ENCODE measurements at places on chromosomes 13 and 19.

- DNase-seq, result peak; percentile 2
Observed at GRCh38 chr19:42529248-42529764, 1.0 kb upstream of the CEACAM1 start.

DNA sequence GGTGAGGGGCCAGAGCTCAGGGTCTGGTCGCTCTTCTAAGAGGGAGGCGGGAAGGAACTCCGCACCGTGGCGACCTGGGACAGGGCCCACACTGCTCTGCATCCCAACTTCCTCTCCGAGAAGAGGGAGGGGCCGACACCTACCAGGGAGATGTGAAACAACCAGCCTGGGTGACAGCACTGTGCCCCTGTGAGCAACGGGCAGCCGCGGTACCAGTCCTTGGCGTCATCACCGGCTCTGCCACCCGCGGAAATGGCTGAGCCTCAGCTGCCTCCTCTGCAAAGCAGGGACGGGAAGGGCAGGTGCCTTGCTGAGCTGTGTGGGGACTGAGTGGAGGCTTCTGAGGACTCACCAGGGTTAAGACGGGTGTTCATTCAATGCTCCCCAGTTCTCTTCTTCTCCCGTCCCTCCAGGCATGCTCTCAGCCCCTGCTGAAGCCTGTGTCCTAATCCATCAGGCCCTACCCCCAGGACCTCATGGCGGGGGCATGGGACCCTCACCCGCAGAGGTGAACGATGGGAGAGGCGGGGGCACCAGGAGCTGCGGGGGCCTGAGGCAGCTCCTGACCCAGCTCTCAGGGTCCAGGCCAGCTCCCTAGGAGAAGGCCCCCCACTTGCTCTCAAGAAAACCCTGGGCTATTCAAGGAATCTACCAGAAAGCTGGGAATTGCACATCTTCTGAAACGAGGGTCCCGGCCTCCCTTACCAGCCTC lies 9.3 kb downstream of the ZNF787 start:
- DNase-seq, result no peak

DNA sequence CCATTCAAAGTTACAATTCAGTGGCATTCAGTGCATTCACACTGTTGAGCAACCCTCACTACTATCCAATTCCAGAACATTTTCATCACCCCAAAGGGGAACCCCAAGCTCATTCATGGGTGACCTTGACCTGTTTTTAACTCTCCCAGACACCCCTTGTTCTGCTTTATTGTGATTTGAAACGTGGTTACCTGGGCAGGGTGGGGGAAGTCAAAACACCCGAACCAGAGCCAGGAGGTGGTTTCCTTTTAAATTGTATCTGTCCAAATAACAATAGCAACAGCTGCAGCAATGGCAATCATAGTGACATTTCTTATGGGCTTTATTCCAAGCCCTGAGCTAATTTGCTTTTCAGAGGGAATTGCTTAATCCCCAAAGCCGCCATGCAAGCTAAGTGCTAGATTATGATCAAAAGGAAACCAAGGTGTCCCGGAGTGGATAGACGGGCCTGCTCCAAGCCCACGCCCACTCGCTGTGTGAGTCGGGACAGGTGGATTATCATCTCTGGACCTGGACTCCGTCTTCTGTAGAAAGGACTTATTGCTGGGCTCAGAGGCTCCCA lies 6.1 kb downstream of the PTGIR start:
- DNase-seq, result peak; percentile 45

GRCh38 chr13:77386046-77386445 lies 59.2 kb upstream of the MYCBP2 start:
- no peak for DNase-seq

DNA sequence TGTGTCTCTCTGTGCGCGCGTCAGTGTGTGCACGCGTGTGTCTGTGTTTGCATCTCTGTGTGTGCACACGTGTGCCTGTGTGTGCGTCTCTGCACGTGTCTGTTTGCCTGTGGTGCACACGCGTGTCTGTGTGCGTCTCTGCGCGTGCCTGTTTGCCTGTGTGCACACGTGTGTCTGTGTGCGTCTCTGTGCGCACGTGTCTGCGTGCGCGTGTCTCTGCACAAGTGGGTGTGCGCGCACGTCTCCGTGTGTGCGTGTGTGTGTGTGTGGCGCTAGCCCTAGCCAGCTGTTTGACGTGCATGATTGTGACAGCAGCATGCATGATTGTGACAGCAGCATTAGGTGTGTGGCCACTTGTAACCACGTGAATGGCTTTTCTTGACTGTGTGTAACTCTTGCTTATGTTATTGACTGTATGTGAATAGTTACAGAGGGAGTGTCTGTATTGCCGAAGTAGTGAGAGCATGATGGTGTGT lies 31.1 kb downstream of the ZNF146 start:
- DNase-seq, result no peak

GRCh38 chr13:112184851-112185371 lies 118.0 kb downstream of the SOX1 start:
- DNase-seq, result no peak

- no peak for DNase-seq
Observed at GRCh38 chr19:32863301-32863700, 6.3 kb downstream of the SLC7A9 start.

DNA sequence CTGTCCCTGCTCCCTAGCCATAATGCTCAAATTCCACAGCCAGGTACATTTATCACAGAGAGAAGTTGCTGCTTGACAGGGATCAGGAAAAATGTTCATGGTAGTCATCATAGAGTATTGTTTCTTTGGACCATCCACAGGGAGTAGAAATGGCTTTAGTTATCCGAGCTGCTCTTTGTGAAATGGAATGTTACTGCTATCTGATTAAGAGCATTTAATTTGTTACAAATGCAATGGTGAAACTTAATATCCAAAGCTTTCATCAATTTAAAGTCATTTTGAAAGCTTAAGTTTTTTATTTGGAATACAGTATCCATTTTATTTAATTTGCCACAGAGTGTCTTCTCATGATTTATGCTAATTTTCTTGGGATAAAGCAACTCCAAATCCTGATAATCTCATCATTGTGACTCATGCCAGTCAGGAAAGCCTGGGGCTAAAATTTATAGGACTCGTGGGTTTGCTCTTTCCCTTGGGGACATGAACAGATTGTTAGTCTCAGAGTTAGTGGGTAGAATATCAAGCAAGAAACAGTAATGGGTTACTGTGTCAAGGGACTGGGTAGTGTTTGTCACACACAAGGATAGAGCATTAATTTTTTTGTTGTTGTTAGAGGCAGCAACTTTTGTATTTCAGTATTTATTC lies 59.8 kb downstream of the SCEL start:
- DNase-seq, result no peak

DNA sequence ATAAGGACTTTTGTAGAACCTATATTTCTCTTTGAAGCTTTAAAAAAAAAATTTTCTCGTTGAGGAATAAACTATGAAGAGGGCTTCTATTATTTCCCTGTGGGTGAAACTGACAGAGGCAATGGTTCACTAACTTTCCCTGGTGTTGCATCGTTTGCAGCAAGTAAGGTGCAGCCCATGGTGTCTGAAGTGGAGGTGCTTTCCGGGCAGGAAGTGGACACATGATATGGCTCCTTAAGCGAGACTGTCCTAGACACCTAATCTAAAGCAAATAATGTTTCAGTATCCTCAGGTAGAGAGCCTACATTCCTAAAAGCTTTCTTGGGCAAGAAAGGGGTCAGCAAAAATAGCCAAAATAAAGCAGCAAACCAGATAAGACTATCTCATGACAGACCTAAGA lies 437.6 kb upstream of the ARGLU1 start:
- DNase-seq, result no peak

DNA sequence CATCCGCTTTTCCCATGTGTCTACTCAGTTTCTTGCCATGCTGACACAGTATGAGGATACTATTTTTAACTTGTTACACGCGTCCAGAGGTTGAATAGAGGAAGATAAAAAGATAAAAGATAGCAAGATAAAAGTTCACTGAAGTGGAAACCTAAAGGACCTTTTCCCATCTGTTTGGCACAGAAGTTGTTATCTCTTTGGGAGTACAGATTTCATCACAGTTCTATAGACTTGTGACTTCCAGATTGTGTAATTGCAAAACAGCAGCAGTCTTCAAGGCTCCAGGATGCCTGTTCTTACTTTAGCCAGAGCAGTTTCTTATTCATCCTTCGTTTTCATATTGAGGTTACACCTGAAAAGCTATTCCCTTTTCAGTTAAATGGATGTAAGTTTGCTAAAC lies 369.2 kb downstream of the GPC5 start:
- no peak for DNase-seq

- no peak for DNase-seq
Observed at GRCh38 chr19:55189403-55189835, 9.3 kb upstream of the SYT5 start.

GRCh38 chr13:43848001-43848649 lies 31.4 kb downstream of the CCDC122 start:
- no peak for DNase-seq

DNA sequence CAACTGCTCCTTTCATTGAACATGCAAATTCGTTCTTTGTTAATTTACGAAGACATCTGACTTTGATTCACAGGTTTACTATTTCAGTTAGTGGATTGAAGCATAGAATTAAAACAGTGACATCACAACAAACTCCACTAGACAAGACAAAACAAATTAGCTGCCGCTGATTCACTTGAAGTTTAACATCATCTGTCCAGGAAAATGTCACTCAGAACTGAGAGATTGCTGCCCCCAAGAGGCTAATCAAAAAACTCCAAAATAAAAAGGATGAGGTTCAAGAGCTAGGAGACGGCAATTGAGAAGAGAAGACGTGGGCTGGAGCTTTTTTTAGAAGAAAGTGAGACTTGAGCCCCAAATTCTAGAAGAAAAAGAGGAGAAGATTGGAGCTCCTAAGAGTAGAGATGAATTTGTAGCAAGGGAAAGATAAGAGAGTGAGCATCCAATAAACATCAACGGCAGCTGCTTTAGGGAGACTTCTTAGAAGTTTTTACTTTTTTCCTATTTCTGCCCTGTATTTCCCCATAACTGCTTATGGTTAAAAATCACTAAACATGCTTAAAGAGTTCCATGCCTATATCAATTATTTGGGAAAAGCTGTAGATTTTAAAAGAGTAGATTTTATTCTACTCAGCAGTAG lies 40.8 kb upstream of the TPP2 start:
- DNase-seq, result peak; percentile 0

DNA sequence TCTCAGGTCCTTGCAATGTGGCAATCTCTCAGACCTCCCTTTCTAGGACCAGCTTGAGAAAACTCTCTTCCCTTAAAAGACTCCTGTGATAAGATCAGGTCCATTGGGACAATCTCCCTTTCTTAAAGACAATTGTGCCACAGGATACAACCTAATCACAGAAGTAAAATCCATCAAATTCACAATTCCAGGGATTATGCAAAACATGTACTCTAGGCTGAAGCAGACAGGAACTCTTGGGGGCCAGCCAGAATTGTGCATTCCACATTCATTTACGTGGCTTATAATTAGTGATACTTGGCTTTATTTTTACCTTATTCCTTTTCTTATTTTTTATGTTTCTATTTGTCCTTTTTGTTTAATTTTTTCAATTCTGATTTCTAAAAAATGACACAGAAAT lies 257.9 kb downstream of the KLF12 start:
- no peak for DNase-seq

DNA sequence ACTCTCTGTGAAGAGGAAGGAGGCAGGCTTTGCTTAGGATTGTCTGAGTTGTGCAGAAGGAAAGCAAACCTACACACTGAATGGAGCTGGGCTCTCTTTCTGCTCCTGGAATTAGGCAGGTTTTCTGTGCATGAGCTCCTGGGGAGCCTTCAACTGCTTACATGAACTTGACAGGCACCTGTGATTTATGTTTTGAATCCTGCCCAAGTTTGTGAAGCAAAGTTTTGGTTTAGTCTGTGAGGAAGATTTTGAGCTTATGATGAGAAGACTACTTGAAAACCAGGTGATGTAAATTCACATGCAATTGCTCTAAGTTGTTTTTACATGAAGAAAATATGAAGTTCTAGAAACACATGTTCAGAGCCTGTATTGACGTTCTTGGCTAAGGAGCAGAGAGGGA lies 109.0 kb downstream of the SLAIN1 start:
- no peak for DNase-seq

DNA sequence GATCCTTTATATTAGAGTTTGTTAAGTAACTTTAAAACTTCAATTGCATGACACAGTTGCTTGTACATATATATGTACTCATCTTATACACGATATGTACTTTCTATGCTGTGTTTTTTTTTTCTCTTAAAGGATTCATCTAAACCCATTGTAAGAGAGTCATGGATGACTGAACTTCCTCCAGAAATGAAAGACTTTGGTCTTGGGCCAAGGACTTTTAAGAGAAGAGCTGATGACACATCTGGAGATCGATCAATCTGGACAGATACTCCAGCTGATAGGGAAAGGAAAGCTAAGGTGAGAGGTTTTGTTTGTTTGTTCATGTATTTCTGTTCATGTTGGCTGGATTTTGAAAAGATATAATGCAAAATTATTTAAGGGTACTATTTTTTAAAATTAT lies 26.0 kb downstream of the GPALPP1 start:
- peak; percentile 2 for DNase-seq

GRCh38 chr19:32330213-32330857 lies 15.1 kb upstream of the ZNF507 start:
- no peak for DNase-seq

- DNase-seq, result no peak
Observed at GRCh38 chr19:10544242-10544752, 593 bp downstream of the ATG4D start.

GRCh38 chr19:38183251-38183897 lies 40.6 kb downstream of the DPF1 start:
- no peak for DNase-seq

GRCh38 chr13:56888455-56888854 lies 252.3 kb upstream of the PRR20A start:
- DNase-seq, result no peak

GRCh38 chr19:11405846-11406643 lies 13.1 kb downstream of the RGL3 start:
- no peak for DNase-seq

DNA sequence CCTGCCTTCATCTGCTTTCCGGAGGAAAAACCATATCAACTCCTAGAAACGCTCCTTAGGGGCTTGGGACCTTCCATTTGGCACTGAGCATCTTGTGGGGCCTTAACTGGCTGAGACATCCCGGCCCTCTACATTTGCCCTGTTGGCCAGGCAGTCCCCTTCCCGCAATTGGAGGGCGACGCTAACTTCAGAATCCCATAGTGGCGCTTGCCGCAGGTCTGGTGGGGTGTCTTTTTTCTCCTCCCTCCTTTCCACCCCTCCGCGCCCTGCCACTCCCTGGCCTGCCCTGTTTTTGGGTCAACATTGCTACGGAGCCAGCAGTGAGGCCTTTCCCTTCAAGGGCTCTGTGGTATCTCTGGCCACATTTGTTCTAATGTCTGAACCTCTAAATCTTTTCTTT lies 13.6 kb upstream of the CRTC1 start:
- no peak for DNase-seq

DNA sequence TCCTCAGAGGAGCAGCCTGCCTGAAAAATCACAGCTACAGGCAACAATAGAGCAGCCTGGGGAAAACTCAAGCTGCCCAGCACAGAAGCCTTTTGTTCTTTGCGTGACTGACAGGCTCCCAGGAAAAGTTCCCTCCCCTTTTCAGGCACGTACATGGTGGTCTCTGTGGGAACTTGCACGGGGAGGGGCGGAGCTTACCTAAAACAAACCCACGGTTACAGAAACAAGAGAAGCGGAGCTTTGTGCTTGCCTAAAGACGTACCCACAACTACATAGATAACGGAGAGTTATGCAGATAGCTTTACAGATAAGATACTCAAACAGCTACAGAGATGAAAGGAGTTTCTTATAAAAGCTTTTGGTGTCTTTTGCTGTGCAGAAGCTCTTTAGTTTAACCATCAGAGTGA lies 11.4 kb downstream of the ETFB start:
- no peak for DNase-seq

Measured in NCI-H2029 treated with DMSO at 0.1 percent for 48 hours (cell line).